ENCODE measurements at places on chromosomes 5 and 9.

DNA sequence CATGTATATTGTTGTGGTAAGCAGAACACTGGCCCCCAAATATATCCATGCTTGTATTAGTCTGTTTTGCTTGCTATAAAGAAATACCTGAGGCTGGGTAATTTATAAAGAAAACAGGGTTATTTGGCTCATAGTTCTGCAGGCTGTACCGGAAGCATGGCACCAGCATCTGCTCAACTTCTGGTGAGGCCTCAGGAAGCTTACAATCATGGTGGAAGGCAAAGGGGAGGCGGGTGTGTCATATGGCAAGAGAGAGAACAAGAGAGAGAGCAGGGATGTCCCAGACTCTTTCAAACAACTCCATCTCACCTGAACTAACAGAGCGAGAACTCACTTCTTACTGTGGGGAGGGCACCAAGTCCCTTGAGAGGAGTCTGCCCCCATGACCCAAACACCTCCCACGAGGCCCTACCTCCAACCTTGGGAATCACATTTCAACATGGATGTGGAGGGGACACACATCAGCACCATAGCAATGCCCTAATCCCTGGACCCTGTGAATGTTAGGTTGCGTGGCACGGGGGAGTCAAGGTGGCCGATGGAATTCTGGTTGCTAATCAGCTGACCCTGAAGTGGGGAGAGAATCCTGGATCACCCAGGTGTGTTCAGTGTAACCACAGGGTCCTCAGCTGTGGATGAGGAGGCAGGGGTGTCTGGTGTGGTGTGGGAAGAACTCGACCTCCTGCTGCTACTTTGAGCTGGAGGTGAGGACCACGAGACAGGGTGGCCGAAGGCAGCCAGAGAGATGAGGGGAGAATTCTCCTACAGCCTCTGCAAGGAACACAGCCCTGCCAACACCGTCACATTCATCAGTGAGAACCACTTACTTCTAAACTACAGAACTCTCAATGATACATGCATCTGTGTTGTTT, 172.8 kb downstream of the AUH start:
- DNase-seq: no peak

- no peak for DNase-seq
These were observed 24.2 kb downstream of the TNFAIP8 start for GRCh38 chr5:119379942-119380547.

GRCh38 chr9:3457175-3457574, 68.6 kb downstream of the RFX3 start:
- no peak for DNase-seq

GRCh38 chr9:34501889-34502425, 20.8 kb downstream of the ENHO start:
- peak; percentile 51 for DNase-seq

- no peak for DNase-seq
These were observed 60.3 kb upstream of the ADAMTS16 start for GRCh38 chr5:5079876-5080275.

- DNase-seq: no peak
These were observed 149.2 kb upstream of the KLF9 start for GRCh38 chr9:70563431-70564204.

GRCh38 chr5:51376509-51376908, 6.7 kb upstream of the ISL1 start:
- DNase-seq: no peak

DNA sequence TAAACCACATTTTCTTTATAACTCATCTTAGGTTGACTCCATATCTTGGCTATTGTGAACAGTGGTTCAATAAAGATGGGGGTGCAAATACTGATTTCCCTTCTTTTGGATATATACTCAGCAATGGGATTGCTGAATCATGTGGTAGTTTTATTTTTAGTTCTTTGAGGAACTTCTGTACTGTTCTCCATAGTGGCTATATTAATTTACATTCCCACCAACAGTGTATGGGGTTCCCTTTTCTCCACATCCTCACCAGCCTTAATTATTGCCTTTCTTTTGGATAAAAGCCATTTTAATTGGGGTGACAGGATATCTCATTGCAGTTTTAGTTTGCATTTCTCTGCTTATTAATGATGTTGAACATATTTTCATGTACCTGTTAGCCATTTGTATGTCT, 107.7 kb upstream of the EQTN start:
- no peak for DNase-seq

- DNase-seq: no peak
These were observed 26.7 kb downstream of the FBXO10 start for GRCh38 chr9:37549527-37549926.

DNA sequence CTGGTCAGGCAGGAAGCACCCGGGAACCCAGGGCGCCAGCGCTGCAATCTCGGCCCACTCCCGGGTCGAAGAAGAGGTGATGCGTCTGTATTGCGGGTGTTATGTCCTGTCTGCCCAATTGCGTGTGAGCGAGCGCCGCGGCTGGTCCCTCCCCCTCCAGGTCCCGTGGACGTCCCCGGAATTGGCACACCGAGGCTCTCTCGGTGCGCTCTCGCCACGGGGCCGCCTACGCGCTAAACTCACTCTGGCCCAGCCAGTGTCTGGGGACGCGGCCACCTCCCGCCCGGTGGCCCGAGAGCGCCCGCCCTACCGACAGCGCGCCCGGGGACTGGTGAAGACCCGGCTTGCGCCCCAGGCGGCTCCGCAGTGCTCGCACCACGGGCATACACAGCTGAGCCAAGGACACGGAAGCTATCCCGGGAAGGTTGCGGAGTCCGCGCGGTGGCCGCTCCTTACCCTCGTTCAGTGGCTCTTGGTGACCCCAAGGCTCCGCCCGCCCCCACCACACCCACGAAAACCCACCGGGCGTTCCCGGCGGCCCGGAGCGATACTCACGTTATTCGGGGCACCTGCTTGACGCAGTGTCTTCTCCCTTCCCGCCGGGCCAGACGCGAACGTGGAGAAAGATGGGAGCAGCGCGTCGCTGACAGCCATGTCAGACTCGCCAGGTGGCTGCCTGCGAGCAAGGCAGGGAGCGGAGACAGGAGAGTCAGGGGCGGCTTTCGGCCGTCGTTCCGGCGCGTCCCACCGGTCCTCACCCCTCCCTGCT, 1.0 kb downstream of the KLF4 start:
- DNase-seq: peak; percentile 76

DNA sequence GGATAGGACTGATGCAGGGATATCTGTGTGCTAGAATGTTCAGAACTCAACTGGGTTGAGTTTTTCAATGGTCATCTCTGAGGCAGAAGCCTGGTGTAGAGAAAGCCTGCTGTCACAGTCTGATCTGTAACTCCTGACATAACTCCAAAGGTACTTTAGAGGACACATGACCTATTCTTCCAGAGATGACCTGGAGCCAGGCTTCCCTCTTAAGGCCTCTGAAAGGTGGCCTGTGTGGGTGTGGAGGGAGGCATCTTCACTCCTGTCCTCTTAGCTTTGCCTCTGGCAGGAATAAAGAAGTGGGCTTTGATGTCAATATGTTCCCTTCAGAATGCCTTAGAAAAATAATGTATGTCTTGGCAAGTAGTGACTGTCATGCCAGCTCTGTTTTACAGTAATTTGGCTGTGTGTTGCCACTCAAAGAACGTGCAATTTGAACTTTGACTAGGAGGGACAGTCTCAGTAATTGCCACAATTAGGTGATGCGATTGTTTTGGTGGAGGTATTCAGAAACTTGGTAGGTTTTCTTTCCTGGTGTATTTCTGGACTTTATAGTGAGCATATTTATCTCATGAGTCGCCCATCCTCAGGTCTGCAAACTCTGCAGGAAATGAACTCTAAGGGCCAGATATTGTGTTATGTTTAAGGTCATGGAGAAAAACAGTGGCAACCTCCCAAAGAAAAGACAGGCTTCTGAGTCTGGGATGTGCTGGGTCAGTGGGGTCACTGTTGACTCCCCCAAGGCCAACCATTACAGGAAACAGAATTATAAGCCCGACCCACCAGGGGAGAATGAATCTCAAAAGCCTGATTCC, 3.2 kb upstream of the C5orf63 start:
- DNase-seq: no peak

DNA sequence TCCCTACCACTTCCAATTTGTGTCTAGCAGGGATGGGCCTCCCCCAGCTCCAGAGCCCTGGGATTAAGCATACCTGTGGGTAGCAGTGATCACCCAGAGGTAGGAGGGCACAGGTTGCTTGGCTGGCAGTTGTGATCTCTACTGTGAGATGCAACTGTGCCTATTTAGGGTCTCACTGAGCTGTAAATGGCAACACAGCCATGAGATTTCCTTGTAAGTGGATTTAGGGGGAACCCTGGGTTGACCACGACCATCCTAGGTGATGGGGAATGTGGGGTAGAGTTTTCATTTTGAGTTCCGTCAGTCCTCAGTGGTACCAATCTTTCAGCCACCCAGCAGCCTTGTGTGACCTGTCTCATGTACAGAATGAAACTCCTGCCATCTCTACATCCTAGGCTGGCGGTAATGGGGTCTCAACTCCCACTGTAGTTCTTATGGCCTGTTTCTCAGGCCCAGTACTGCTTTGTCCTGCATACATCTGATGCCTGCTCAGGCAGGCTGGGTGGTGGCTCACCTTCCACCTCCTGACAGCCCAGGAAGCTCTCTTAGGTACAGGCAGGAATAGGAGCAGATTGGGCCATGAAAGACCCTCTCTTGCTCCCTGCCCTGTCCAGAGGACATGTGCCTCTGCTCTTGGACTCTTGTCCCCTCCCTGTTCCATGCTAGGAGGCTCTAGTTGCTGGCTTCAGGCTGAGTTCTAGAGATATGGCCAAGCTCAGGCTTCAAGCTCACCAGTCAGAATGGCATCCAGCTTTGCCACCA, 8.1 kb downstream of the HNRNPAB start:
- no peak for DNase-seq

DNA sequence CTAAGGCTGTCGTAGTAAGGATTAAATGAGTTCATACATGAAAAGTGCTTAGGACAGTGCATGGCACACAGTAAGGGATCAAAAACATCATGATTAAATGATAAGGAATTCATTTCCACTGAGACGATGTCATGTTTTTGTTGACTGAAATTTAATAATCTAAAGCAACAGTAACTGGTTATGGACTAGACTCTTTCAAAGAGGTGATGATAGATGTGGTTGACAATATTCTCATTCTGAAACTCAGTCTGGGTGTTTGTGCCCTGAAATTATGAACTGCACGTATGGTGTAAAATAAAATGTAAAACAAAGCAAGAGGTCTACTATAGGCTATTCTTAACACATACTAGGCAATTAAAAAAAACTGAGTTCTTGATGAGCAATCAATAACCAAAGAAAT, 280.0 kb downstream of the DENND1A start:
- no peak for DNase-seq

DNA sequence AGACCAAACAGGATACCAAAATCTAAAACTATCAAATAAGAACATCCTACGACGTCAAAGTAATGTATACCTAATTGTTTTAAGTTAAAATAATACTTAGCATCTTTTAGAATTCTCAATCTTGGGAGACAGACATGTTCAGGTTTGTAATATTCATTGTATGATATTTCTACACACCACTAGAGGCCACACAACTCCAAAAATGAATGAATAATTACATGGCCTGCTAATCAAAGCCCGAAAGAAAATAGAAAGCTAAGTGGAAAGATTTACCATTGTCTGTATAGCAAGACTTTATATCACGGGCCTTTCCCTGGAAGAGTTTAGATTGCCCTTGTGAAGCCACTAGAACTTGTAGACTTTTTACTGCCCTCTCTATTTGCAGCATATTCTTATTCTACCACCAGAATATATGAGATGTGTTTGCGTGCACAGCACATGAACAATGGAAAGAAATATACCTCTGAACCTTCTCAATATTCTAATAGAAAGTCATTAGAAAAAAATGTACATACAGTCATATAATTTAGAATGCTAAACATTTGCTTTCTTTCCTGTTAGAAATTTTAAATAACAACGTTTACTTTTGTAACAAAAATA, 380.1 kb upstream of the NUDT12 start:
- DNase-seq: no peak

- DNase-seq: no peak
These were observed 2.9 kb downstream of the TGFBI start for GRCh38 chr5:136031711-136032110.

GRCh38 chr5:91307048-91307447, 76.1 kb downstream of the ARRDC3 start:
- DNase-seq: peak; percentile 36

DNA sequence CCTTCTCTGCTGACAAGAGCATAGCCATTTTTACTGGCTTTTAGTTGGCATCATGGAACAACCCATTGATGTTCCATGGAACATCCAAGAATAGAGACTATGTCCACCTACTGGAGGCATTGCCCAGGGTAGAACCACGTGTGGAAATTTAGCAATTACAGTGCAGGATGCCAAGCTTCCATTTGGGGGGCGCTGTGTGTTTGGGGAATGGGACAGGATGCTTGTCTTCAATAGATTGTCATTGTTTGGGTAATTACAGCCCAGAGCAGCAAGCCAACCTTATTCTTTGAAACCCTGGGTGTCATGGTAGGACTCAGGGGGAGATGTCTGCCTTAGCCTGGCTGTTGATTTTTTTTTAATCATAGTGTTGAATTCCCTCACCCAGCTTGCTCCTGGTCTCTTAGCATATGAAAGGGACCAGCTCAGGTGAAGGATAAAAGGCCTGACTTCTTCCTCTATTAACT, 171.1 kb downstream of the DOCK2 start:
- no peak for DNase-seq

GRCh38 chr9:21591221-21592062, 109.3 kb upstream of the IFNE start:
- DNase-seq: peak; percentile 48

- no peak for DNase-seq
These were observed 274.6 kb downstream of the ANXA1 start for GRCh38 chr9:73426269-73426668.

DNA sequence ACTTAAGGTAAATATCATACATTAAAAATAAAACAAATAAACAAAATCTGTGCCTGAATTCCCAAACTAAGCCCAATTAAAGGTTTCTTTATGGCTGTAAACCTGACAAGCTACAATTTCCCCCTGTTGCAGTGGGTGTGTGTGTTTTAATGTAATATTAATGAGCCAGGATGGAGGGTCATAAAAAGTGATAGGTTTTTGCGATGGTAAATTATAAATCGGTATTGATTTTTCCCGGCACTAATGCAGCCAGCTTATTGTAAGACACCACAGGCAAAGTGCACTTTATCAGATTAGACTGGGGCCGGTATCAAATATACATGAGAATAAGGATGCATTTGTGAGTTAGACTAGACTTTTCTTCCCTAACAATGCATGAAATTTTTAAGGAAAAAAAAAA, 120.4 kb downstream of the EBF1 start:
- no peak for DNase-seq

DNA sequence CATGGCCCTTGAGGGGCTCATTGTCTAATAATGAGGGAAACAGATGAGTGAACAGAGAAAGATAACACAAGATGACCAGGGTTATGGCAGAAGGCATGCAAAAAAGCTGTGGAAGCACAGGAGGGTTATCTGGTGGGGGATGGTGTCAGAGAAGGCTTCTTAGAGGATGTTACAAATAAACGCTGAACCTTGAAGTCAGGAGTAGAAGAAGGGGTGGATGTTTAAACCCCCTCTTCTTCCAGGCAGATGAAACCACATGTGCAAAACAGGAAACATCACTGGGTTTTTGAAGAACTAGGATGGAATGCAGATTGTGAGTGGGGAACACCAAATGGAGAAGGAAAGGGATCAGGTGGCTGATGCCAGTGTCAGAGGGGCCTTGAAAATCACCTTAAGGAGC, 41.8 kb upstream of the NR5A1 start:
- no peak for DNase-seq

- DNase-seq: no peak
These were observed 10.6 kb upstream of the HMHB1 start for GRCh38 chr5:143801252-143801939.
